ENCODE measurements at places on chromosomes 1 and 21. TPM values are rescaled to one million over a fixed set of nuclear protein-coding genes. Genes with fewer than 3 reads are reported as not detected.

NES gene
- total RNA-seq = 37.3 TPM

ZFP69B gene
- total RNA-seq = 2.0 TPM

CRTC2 gene
- 17.7 TPM for total RNA-seq

- H3K36me3 ChIP-seq = no peaks in the 10 kb centered on the region
- H3K4me1 ChIP-seq = no peaks in the 10 kb centered on the region
- H3K4me3 ChIP-seq = no peak overlapping the region
- H3K27ac ChIP-seq = no peak overlapping the region
- DNase-seq = no peak
These were observed 124.2 kb upstream of the OLFM3 start for GRCh38 chr1:102120910-102121309.

- no peak for DNase-seq
- no peak overlapping the region for H3K27ac ChIP-seq
- no peaks in the 10 kb centered on the region for H3K27me3 ChIP-seq
- no peak overlapping the region for H3K4me3 ChIP-seq
These were observed 37.4 kb upstream of the C1orf198 start for GRCh38 chr1:230905733-230906132.

DNA sequence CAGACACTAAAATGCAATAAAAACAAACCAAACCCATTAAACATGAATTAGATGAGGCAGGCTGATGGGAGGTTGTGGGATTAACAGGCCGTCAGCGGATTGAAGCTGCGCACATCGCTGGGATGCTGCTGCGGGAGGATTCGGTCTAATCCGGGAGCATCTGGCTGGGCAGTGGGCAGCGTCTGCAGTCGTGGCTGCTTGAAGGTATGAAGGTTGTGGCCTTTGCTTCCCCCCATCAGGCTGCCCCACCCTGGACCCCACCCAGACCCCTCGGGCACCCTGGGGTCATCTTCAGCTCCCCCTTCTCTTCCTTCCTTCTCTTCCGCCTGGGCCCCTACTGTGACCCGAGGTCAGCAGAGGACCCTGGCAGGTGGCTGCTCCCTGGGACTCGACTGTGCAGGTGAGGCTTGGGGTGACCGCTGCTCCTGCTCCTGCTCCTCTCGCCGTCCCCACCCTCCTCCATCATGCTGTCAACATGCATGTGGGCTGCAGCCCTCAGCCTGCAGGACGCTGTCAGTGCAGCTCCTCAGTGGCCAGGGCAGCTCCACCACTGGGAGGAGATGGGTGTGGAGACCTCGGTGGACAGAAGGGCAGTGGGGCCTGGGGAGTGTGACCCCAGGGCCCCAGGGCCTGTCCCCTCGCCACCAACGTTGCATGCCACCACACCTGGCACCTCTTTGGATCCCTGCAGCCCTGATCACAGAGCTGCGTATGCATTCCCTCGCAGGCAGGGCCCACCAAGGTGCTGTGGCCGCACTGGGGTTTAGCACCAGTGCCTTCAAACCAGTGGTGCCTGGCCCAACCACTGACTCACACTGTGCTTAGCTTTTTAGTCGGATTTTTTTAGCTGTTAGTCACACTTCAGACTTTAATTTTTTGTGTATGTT lies 112.2 kb upstream of the COL6A1 start:
- H3K4me1 ChIP-seq = no peaks in the 10 kb centered on the region
- H3K36me3 ChIP-seq = no peaks in the 10 kb centered on the region
- H3K27ac ChIP-seq = no peak overlapping the region
- no peak for DNase-seq
- H3K4me3 ChIP-seq = no peak overlapping the region

GRCh38 chr1:116699605-116700004 lies 32.1 kb upstream of the IGSF3 start:
- H3K36me3 ChIP-seq = no peaks in the 10 kb centered on the region
- H3K4me1 ChIP-seq = peaks cover 9% of the 10 kb centered on the region
- H3K4me3 ChIP-seq = no peak overlapping the region
- H3K27ac ChIP-seq = no peak overlapping the region
- no peak for DNase-seq

- H3K4me1 ChIP-seq = no peaks in the 10 kb centered on the region
- no peaks in the 10 kb centered on the region for H3K27me3 ChIP-seq
- H3K4me3 ChIP-seq = no peak overlapping the region
- H3K36me3 ChIP-seq = no peaks in the 10 kb centered on the region
These were observed 101.7 kb upstream of the BEND5 start for GRCh38 chr1:48878191-48878940.

GRCh38 chr1:204806943-204807687 lies 63.5 kb upstream of the NFASC start:
- H3K4me1 ChIP-seq = peaks cover 7% of the 10 kb centered on the region
- no peaks in the 10 kb centered on the region for H3K36me3 ChIP-seq
- no peak overlapping the region for H3K4me3 ChIP-seq
- peak; percentile 75 for DNase-seq
- H3K27ac ChIP-seq = no peak overlapping the region

GRCh38 chr21:42028766-42029425 lies 18.7 kb upstream of the ZBTB21 start:
- peaks cover 13% of the 10 kb centered on the region for H3K4me1 ChIP-seq
- H3K27me3 ChIP-seq = no peaks in the 10 kb centered on the region
- no peak overlapping the region for H3K4me3 ChIP-seq
- no peaks in the 10 kb centered on the region for H3K36me3 ChIP-seq

- DNase-seq = no peak
- H3K4me1 ChIP-seq = no peaks in the 10 kb centered on the region
- H3K27me3 ChIP-seq = no peaks in the 10 kb centered on the region
- H3K27ac ChIP-seq = no peak overlapping the region
These were observed 218.6 kb downstream of the SLC45A1 start for GRCh38 chr1:8536515-8536914.

DNA sequence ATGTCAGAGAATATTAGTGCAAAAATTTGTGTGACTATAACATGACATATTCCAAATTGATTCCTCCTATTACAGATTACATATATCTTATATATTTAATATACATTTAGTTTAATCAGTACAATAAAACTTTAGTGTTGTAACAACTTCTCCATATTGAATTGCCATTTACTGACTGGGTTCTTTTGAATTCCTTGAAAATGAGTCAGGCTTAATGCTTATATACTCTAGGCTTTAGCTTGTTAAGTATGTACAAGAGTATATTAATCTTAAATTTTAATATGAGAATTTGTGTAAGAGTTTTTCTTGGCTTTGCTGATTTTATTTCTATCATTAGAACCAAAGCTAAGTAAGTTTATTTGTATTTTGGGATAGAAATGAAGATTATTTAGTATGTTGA lies 40.3 kb downstream of the XPR1 start:
- H3K36me3 ChIP-seq = no peaks in the 10 kb centered on the region
- no peaks in the 10 kb centered on the region for H3K27me3 ChIP-seq
- no peaks in the 10 kb centered on the region for H3K4me1 ChIP-seq

- no peaks in the 10 kb centered on the region for H3K27me3 ChIP-seq
- H3K27ac ChIP-seq = no peak overlapping the region
- H3K36me3 ChIP-seq = no peaks in the 10 kb centered on the region
- DNase-seq = no peak
- H3K4me3 ChIP-seq = no peak overlapping the region
These were observed 158.3 kb upstream of the KAZN start for GRCh38 chr1:14440166-14440565.

- H3K27me3 ChIP-seq = no peaks in the 10 kb centered on the region
- H3K27ac ChIP-seq = peak overlapping the region; percentile 96
- peaks cover 55% of the 10 kb centered on the region for H3K4me1 ChIP-seq
- no peak overlapping the region for H3K4me3 ChIP-seq
- DNase-seq = peak; percentile 49
These were observed 53.5 kb upstream of the TARBP1 start for GRCh38 chr1:234532503-234532922.

DNA sequence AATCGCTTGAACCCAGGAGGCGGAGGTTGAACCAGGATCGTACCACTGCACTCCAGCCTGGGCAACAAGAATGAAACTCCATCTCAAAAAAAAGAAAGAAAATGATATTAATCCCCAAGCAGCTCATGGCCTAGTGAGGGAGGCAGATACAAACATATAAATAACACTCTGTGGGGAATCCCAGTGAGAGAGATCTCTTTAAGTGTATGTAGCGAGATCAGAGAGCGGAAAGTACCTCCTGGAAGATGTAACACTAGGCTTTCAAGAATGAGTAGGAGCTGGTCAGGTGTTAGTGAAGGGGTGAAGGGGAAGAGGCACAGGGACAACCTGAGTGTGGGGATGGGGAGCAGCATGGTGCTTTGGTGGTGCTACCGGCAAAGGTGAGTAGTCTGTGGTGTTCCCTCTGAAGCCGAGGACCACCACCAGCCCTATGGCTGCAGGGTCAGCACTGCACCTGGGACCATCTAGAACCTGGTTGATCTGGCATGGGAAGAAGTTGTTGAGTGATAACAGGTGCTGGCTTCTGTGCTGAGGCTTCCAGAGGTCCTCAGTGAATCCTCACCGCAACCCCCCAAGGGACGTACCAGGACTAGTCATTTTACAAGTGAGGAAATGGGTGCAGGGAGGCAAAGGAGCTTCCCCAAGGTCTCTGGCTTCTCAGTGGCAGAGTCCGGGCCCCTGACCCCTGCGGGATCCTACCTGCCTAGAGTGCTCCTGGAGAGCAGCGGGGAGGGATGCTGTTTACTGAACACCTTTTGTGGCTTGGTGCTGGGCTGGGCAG lies 367.6 kb upstream of the VAMP3 start:
- no peak for DNase-seq
- H3K4me3 ChIP-seq = no peak overlapping the region
- no peaks in the 10 kb centered on the region for H3K27me3 ChIP-seq
- H3K27ac ChIP-seq = no peak overlapping the region

- peaks cover 20% of the 10 kb centered on the region for H3K4me1 ChIP-seq
- no peak overlapping the region for H3K4me3 ChIP-seq
- no peaks in the 10 kb centered on the region for H3K27me3 ChIP-seq
- peak overlapping the region; percentile 94 for H3K27ac ChIP-seq
- no peaks in the 10 kb centered on the region for H3K36me3 ChIP-seq
- DNase-seq = peak; percentile 71
These were observed 64.2 kb downstream of the IRF2BP2 start for GRCh38 chr1:234545517-234546386.

DNA sequence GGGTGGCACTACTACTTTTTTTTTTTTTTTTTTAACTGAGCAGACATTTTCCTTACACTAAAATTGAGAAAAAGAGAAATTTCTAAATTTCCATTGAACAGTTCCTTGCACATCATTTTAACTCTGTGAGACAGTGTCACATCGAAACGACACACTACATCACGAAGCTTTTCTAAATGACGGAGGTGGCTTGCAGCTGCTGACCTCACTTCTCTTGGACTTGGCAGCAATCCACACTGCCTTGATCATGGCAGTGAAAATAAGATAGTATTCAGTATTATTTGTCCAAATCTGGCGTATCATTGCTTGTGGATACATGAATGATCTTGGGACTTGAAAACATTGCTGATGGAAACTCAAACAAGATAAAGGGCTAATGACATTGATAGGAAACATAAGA lies 80.3 kb upstream of the CYYR1 start:
- no peaks in the 10 kb centered on the region for H3K4me1 ChIP-seq
- no peaks in the 10 kb centered on the region for H3K27me3 ChIP-seq
- H3K36me3 ChIP-seq = no peaks in the 10 kb centered on the region

- H3K4me3 ChIP-seq = no peak overlapping the region
- no peaks in the 10 kb centered on the region for H3K27me3 ChIP-seq
- no peak for DNase-seq
- H3K27ac ChIP-seq = no peak overlapping the region
These were observed 129.9 kb downstream of the DSCAM start for GRCh38 chr21:40717028-40717427.

Data from lung (tissue), 17 donors.